Activated T-cell treated with anti-CD3 and anti-CD28 coated beads, Interleukin-2, amount 50 U/mL, for 72 hours (primary cell): ENCODE measurements at places on chromosomes 13 and 19. TPM values are rescaled to one million over a fixed set of nuclear protein-coding genes. Genes with fewer than 3 reads are reported as not detected.

ZFP82 gene
- 5.8 TPM for total RNA-seq

MRPS31 gene
- total RNA-seq = 52.3 TPM

CD70 gene
- total RNA-seq = 25.0 TPM

LILRB3 gene
- 1.2 TPM for total RNA-seq

ZNF77 gene
- total RNA-seq = 5.5 TPM

CPT1C gene
- 2.3 TPM for total RNA-seq

PROZ gene
- not detected for total RNA-seq

DNA sequence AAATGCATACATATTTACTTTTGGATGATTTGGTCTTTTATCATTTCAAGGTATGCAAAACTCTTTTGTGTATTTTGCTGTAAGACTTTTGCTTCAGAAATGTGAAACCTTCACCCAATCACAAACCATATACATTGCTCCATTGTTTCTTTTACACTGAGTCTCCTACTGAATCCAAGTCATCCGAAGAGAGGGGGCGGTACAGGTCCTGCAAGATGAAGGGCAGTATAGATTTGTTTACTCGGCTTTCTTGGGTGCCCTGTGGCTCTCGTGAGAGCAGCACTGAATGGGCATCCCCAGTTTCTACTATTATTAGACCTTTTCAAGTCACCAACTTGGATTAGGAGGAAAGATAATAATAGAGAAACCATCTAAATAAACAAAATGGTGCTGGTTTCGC is 280.6 kb downstream of the DCLK1 start:
- H3K4me1 ChIP-seq = no peaks in the 10 kb centered on the region
- no peak for DNase-seq

DNA sequence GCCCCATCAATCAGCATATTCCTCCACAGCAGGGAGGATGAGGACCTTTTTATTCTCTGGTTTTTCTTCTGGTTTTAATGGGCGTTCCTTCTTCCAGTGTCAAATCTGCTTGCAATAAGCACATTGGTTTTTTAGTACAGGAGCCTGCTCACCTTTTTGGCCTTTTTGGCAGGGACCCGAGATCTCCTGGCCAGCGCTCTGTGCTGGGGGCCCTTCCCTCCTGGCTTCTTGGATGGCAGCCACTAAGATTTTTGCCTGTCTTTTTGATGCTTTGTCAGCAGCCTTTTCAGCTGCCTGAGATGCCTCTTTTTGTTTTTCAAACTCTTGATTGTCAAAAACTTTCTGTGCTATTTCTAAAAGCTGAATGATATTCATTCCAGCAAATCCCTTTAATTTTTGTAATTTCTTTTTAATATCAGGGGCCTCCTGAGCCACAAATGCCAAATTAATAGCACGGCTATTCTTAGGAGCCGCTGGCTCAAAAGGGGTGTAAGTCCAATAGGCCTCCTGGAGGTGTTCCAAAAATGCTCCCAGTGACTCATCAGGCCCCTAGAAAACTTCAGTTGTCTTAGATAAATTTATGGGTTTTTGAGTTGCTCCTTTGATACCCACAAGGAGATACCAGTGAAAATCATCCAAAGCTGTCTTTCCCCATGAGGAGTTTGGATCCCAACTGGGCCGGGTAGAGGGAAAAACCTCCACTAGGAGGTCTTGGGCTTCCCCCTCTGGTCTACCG is 73.0 kb downstream of the ZNF100 start:
- H3K36me3 ChIP-seq = no peaks in the 10 kb centered on the region
- H3K4me3 ChIP-seq = no peak overlapping the region
- no peaks in the 10 kb centered on the region for H3K4me1 ChIP-seq
- H3K27me3 ChIP-seq = no peaks in the 10 kb centered on the region
- DNase-seq = no peak
- no peak overlapping the region for H3K27ac ChIP-seq

GRCh38 chr13:44110091-44110621 is 230.5 kb downstream of the LACC1 start:
- no peaks in the 10 kb centered on the region for H3K36me3 ChIP-seq
- no peak overlapping the region for H3K4me3 ChIP-seq
- no peaks in the 10 kb centered on the region for H3K4me1 ChIP-seq
- H3K27me3 ChIP-seq = peaks cover 5% of the 10 kb centered on the region
- no peak overlapping the region for H3K27ac ChIP-seq

DNA sequence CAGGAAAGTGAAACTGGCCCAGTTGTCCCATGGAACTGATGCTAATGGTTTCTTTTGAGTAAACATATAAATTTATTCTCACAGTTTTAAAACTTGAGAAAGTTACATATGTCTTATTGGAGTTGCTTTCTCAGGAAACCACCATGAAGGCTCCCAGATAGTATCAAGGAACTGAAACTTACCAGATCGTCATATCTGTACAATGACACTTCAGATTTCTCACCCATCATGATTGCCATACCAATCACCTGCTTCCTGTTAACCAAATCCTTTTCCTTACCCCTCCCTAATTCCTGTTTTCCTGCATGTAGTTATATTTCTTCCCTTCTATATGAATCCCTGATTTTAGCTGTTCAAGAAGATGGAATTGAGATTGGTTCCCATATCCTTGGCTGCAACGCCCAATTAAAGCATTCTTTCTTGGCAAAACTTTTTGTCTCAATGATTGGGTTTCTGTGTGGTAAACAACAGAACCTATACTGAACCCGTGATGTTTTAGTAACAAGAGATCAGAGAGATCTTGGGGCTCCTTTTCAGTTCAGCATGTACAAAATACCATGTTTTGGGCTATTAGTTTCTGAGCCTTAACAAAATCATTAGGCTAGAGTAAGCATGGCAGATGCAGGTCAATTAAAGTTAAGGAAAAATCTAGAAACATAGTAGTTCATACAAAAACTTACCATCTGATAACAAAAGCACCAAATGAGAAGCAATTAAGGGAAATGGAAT is 781.3 kb upstream of the MIR17HG start:
- no peaks in the 10 kb centered on the region for H3K36me3 ChIP-seq
- no peaks in the 10 kb centered on the region for H3K4me1 ChIP-seq
- H3K4me3 ChIP-seq = no peak overlapping the region

GRCh38 chr13:47081246-47081645 is 184.4 kb upstream of the HTR2A start:
- H3K27ac ChIP-seq = no peak overlapping the region
- H3K27me3 ChIP-seq = no peaks in the 10 kb centered on the region
- no peaks in the 10 kb centered on the region for H3K36me3 ChIP-seq
- DNase-seq = no peak
- H3K4me3 ChIP-seq = no peak overlapping the region

GRCh38 chr13:107790397-107790796 is 424.9 kb downstream of the LIG4 start:
- no peak overlapping the region for H3K4me3 ChIP-seq
- H3K36me3 ChIP-seq = no peaks in the 10 kb centered on the region
- H3K27ac ChIP-seq = no peak overlapping the region
- DNase-seq = no peak
- H3K4me1 ChIP-seq = no peaks in the 10 kb centered on the region
- H3K27me3 ChIP-seq = no peaks in the 10 kb centered on the region

DNA sequence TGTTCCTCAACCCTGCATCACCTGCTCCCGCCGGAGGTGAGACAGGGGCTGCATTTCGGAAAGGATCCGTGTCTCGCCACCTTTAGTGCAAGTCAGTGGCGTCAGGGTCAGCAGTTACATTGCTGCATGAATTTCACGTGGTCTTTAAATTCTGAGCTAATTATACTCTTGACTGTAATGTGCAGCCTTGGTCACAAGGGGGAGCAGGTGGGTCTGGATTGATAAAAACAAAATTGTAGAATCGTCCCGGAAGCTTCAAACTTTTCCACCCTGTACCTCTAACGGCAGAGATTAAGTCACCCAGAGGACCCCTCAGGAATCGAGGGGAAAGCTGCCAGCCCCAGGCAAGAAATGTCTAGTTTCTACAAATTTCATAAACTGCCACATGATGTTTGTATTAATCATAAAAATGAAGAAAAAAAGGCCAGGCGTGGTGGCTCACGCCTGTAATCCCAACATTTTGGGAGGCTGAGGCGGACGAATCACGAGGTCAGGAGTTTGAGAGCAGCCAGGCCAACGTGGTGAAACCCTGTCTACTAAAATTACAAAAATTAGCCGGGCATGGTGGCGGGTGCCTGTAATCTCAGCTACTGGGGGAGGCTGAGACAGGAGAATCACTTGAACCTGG is 20.2 kb downstream of the BBC3 start:
- H3K27ac ChIP-seq = peak overlapping the region; percentile 96
- peaks cover 6% of the 10 kb centered on the region for H3K36me3 ChIP-seq
- H3K4me1 ChIP-seq = peaks cover 13% of the 10 kb centered on the region
- H3K27me3 ChIP-seq = no peaks in the 10 kb centered on the region

DNA sequence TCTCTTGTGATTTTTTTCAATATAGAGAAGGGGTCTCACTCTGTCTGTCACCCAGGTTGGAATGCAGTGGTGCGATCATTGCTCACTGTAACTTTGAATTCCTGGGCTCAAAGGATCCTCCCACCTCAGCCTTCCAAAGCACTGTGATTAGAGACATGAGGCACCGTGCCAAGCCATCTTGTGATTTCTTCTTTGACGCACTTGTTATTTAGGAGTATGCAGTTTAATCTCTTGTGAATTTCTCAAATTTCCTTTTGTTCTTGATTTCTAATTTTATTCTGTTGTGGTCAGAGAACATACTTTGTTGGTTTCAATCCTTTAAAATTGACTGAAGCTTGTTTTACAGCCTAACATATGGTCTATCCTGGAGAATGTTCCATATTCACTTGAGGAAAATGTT is 14.5 kb downstream of the IPO5 start:
- no peak for DNase-seq
- H3K27me3 ChIP-seq = peaks cover 18% of the 10 kb centered on the region
- H3K36me3 ChIP-seq = no peaks in the 10 kb centered on the region
- H3K27ac ChIP-seq = no peak overlapping the region
- no peaks in the 10 kb centered on the region for H3K4me1 ChIP-seq

GRCh38 chr19:6022570-6023064 is 44.7 kb upstream of the RANBP3 start:
- H3K36me3 ChIP-seq = no peaks in the 10 kb centered on the region
- H3K27ac ChIP-seq = no peak overlapping the region
- DNase-seq = no peak
- H3K27me3 ChIP-seq = no peaks in the 10 kb centered on the region
- peaks cover 17% of the 10 kb centered on the region for H3K4me1 ChIP-seq

GRCh38 chr13:101397742-101398141 is 18.6 kb downstream of the NALCN start:
- no peak overlapping the region for H3K4me3 ChIP-seq
- DNase-seq = no peak
- H3K27me3 ChIP-seq = no peaks in the 10 kb centered on the region
- no peaks in the 10 kb centered on the region for H3K36me3 ChIP-seq
- no peak overlapping the region for H3K27ac ChIP-seq

DNA sequence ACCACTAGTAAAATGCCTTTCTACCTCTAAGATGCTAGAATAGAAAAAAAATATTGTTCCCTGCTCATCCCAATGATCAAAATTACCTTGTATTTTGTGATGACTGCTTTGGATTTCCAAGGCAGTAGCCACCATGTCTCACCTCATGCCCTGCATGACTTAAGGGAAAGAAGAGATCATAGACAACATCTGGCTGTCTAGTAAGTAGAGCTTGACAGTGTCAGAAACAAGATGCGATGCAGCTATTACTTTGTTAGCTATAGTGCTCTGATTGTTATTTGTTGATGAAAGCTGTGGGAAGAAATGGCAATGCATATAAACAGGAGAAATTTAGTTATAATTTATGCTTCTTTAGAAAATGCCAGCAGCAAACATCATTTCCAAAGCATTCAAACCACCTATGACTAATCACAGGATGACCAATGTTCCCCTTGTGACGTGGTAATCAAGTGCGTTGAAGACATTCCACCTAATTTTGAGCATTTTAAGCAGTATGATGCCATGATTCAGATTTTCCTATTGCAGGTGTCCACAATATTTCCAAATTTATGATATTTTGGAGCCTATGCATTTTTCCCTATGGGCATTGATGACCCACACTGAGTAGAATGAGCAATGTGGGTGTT is 308.3 kb downstream of the KCNRG start:
- H3K4me1 ChIP-seq = peaks cover 11% of the 10 kb centered on the region
- peaks cover 2% of the 10 kb centered on the region for H3K36me3 ChIP-seq
- peaks cover 10% of the 10 kb centered on the region for H3K27me3 ChIP-seq
- H3K27ac ChIP-seq = no peak overlapping the region

- H3K27ac ChIP-seq = no peak overlapping the region
- no peak for DNase-seq
- no peak overlapping the region for H3K4me3 ChIP-seq
- no peaks in the 10 kb centered on the region for H3K27me3 ChIP-seq
Observed at GRCh38 chr19:17232258-17232657, 6.2 kb downstream of the OCEL1 start.

GRCh38 chr13:65594298-65594781 is 1635.8 kb downstream of the PCDH9 start:
- H3K27me3 ChIP-seq = no peaks in the 10 kb centered on the region
- no peaks in the 10 kb centered on the region for H3K4me1 ChIP-seq
- no peak for DNase-seq
- H3K36me3 ChIP-seq = no peaks in the 10 kb centered on the region
- H3K4me3 ChIP-seq = no peak overlapping the region
